A549 treated with GW870086 at 1 μM for 4 hours (cell line): ENCODE measurements at places on chromosomes 7 and 10. TPM values are rescaled to one million over a fixed set of nuclear protein-coding genes. Genes with fewer than 3 reads are reported as not detected.

Gene PRF1
- 0.09 to 0.25 TPM in 2 of 5 replicates, not detected in the others for total RNA-seq

Gene PRPS1L1
- total RNA-seq, result not detected in 5 replicates

Gene OLAH
- total RNA-seq, result 0.39 to 0.59 TPM (median 0.43 TPM) in 5 replicates

Gene BEND7
- 8.1 to 11.0 TPM (median 9.3 TPM) in 5 replicates for total RNA-seq

Gene RAPGEF5
- 0.09 to 0.23 TPM (median 0.10 TPM) in 5 replicates for total RNA-seq

Gene SLC29A4
- total RNA-seq, result 8.9 to 17.5 TPM (median 13.5 TPM) in 5 replicates

Gene HSPA12A
- 9.3 to 12.5 TPM (median 11.2 TPM) in 5 replicates for total RNA-seq

Gene FFAR4
- 0.11 to 0.30 TPM (median 0.16 TPM) in 5 replicates for total RNA-seq

Gene HOXA11
- 0.55 to 0.80 TPM (median 0.70 TPM) in 5 replicates for total RNA-seq

Gene HECW1
- 14.9 to 18.6 TPM (median 16.7 TPM) in 5 replicates for total RNA-seq

Gene CTAGE6
- total RNA-seq, result not detected in 5 replicates

Gene CYP3A5
- total RNA-seq, result 0.91 to 1.6 TPM (median 1.4 TPM) in 5 replicates

Gene TRPV6
- total RNA-seq, result not detected in 5 replicates

Gene CALML5
- not detected in 5 replicates for total RNA-seq

Gene TET1
- 0.27 to 0.72 TPM (median 0.58 TPM) in 5 replicates for total RNA-seq

Gene CCDC172
- not detected in 5 replicates for total RNA-seq

Gene DNAH11
- total RNA-seq, result 0.14 to 0.77 TPM (median 0.24 TPM) in 5 replicates

Gene GNGT1
- total RNA-seq, result not detected in 5 replicates

Gene KCNH2
- total RNA-seq, result 1.2 to 1.6 TPM (median 1.5 TPM) in 5 replicates

Gene FAM3C
- 36.5 to 41.8 TPM (median 40.2 TPM) in 5 replicates for total RNA-seq

Gene AP4M1
- total RNA-seq, result 12.9 to 15.9 TPM (median 14.6 TPM) in 5 replicates

Gene AOC1
- not detected in 5 replicates for total RNA-seq

Gene PLAC9
- 0.38 TPM in 1 of 5 replicates, not detected in the others for total RNA-seq

Gene HOXA5
- 3.7 to 5.8 TPM (median 4.7 TPM) in 5 replicates for total RNA-seq

Gene ITPRID1
- not detected in 5 replicates for total RNA-seq

Gene FXYD4
- total RNA-seq, result not detected in 5 replicates

Gene CHST3
- 39.3 to 51.6 TPM (median 50.0 TPM) in 5 replicates for total RNA-seq

Gene DNAJB9
- total RNA-seq, result 9.2 to 10.9 TPM (median 10.1 TPM) in 5 replicates

Gene C10orf90
- total RNA-seq, result 3.6 to 4.4 TPM (median 3.8 TPM) in 5 replicates

Gene ACHE
- total RNA-seq, result 2.2 to 3.0 TPM (median 2.8 TPM) in 5 replicates

Gene COA1
- 87.0 to 97.6 TPM (median 92.6 TPM) in 5 replicates for total RNA-seq

Gene ALOX5
- 0.17 to 0.56 TPM (median 0.31 TPM) in 5 replicates for total RNA-seq

Gene LIPM
- total RNA-seq, result not detected in 5 replicates

Gene MDFIC
- 13.8 to 25.2 TPM (median 22.7 TPM) in 5 replicates for total RNA-seq

Gene EMX2
- not detected in 5 replicates for total RNA-seq

Gene NANOS1
- 2.4 to 4.0 TPM (median 3.5 TPM) in 5 replicates for total RNA-seq

Gene JAZF1
- 3.7 to 6.2 TPM (median 5.8 TPM) in 5 replicates for total RNA-seq

Gene GHRHR
- not detected in 5 replicates for total RNA-seq

Gene FAS
- 31.2 to 35.7 TPM (median 33.5 TPM) in 5 replicates for total RNA-seq

Gene GAD2
- not detected in 5 replicates for total RNA-seq
